ENCODE measurements at places on chromosomes 2 and 18. TPM values are rescaled to one million over a fixed set of nuclear protein-coding genes. Genes with fewer than 3 reads are reported as not detected.
A peak's percentile ranks its signal among the peaks of the same experiment; 100 is the strongest.

DNA sequence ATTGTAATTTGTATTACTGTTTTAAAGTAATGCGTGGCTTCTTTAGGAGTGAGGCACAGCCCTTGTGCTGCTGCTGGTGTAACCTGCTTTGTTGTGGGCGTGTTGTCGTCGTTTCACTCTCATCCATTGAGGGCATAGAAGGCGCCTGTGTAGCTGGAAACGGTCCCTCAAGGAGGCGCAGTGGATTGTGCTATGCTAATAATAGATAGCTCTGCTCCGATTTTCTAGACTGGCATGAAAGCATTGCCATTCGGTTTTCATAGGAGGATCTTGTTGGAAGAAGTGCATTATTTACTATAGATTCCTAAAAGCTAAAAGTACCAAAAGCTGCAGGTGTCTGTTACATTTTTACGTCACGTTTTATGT, 17.9 kb downstream of the RAB12 start:
- H3K4me1 ChIP-seq, result peaks cover 18% of the 10 kb centered on the region
- DNase-seq, result no peak
- peaks cover 32% of the 10 kb centered on the region for H3K36me3 ChIP-seq

MAP2 gene
- total RNA-seq, result 15.5 TPM

- H3K27me3 ChIP-seq, result no peaks in the 10 kb centered on the region
- H3K4me3 ChIP-seq, result no peak overlapping the region
- H3K4me1 ChIP-seq, result no peaks in the 10 kb centered on the region
- H3K27ac ChIP-seq, result no peak overlapping the region
- DNase-seq, result no peak
Observed at GRCh38 chr2:171393487-171393886, 40.3 kb downstream of the METTL8 start.

GRCh38 chr2:174486563-174487107, at the start of gene GPR155:
GPR155 (minus strand) TSS chr2:174487029; CDS start chr2:174481956, 5,073 bp downstream.
- H3K36me3 ChIP-seq, result no peaks in the 10 kb centered on the region
- peak; percentile 91 for DNase-seq
- peak within 1 kb of the TSS; percentile 97 for H3K4me3 ChIP-seq
- peak within 1 kb of the TSS; percentile 65 for H3K27ac ChIP-seq
- H3K4me1 ChIP-seq, result peaks cover 19% of the 10 kb centered on the region
- no peaks in the 10 kb centered on the region for H3K27me3 ChIP-seq
